ENCODE measurements at places on chromosomes 12 and 14. TPM values are rescaled to one million over a fixed set of nuclear protein-coding genes. Genes with fewer than 3 reads are reported as not detected.

- H3K36me3 ChIP-seq: no peaks in the 10 kb centered on the region
- H3K4me1 ChIP-seq: peaks cover 55% of the 10 kb centered on the region
- no peak overlapping the region for H3K4me3 ChIP-seq
- no peak for DNase-seq
- H3K27me3 ChIP-seq: no peaks in the 10 kb centered on the region
- H3K27ac ChIP-seq: peak overlapping the region; percentile 80
These were observed 483.9 kb downstream of the ZFP36L1 start for GRCh38 chr14:68308726-68309520.

Gene SIX1
- total RNA-seq: 0.50 TPM

- no peak overlapping the region for H3K4me3 ChIP-seq
- no peak for DNase-seq
- H3K36me3 ChIP-seq: no peaks in the 10 kb centered on the region
- no peaks in the 10 kb centered on the region for H3K4me1 ChIP-seq
- no peaks in the 10 kb centered on the region for H3K27me3 ChIP-seq
These were observed 88.4 kb downstream of the MYF5 start for GRCh38 chr12:80805106-80805505.

Gene SDR9C7
- not detected for total RNA-seq

DNA sequence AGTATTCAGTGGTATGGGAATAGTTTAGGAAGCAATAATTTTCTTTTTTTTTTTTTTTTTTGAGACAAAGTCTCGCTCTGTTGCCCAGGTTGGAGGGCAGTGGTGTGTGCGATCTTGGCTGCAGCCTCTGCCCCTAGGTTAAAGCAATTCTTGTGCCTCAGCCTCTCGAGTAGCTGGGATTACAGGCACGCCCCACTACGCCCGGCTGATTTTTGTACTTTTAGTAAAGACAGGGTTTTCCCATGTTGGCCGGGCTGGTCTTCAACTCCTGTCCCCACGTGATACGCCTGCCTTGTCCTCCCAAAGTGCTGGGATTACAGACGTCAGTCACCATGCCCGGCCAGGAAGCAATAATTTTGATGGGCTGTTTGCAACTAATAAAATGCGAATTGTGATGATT, 62.1 kb downstream of the ATG14 start:
- no peaks in the 10 kb centered on the region for H3K27me3 ChIP-seq
- peaks cover 26% of the 10 kb centered on the region for H3K36me3 ChIP-seq
- no peak overlapping the region for H3K27ac ChIP-seq
- DNase-seq: no peak
- peaks cover 7% of the 10 kb centered on the region for H3K4me1 ChIP-seq

Gene ERO1A
- total RNA-seq: 37.0 TPM

- H3K4me1 ChIP-seq: peaks cover 70% of the 10 kb centered on the region
- no peaks in the 10 kb centered on the region for H3K36me3 ChIP-seq
- H3K4me3 ChIP-seq: no peak overlapping the region
- H3K27me3 ChIP-seq: no peaks in the 10 kb centered on the region
These were observed 63.1 kb downstream of the ARL6IP4 start for GRCh38 chr12:123043536-123044001.

Gene SLC6A15
- total RNA-seq: 0.83 TPM

GRCh38 chr14:81303258-81303935, 82.6 kb upstream of the GTF2A1 start:
- no peak overlapping the region for H3K4me3 ChIP-seq
- no peaks in the 10 kb centered on the region for H3K4me1 ChIP-seq
- H3K27ac ChIP-seq: no peak overlapping the region
- DNase-seq: no peak
- no peaks in the 10 kb centered on the region for H3K36me3 ChIP-seq

GRCh38 chr14:99136047-99136400, 136.0 kb downstream of the BCL11B start:
- no peaks in the 10 kb centered on the region for H3K4me1 ChIP-seq
- no peak overlapping the region for H3K4me3 ChIP-seq

Gene VSIG10
- total RNA-seq: 71.7 TPM

DNA sequence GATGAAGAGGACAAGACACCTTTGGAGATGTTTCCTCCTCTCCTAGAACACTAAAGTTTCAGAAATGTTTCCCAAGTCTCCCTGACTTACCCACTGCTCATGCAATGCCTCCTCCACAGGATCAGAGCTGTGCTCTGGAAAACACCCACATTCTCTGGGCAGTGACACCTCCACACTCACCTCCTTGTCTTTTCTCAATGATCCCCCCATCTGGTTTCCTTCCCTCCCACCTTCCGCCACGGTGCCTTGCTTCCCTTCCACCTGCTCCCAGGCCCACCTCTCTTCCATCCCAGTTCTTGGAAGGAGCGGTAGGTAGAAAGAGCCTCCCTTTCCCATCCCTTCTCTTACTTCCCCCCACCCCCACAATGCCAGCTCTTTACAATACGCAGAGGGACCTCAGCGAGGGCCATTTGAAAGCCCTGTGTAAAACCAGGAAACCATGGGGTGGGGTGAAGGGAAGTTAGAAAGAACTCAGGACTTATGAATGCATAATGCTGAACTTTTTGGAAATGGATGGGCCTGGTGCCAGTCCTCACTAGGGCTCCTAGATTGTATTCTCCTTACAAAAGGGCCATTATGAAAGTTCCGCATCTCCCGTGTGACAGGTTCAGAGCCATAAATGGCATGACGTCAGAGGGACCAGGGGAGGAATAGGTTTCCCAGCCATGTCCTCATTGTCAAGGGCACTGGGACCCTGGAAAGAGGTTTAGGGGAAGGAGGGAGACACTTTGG, 12.8 kb downstream of the FBLN5 start:
- H3K36me3 ChIP-seq: peaks cover 22% of the 10 kb centered on the region
- DNase-seq: no peak
- peaks cover 6% of the 10 kb centered on the region for H3K4me1 ChIP-seq
- no peak overlapping the region for H3K27ac ChIP-seq
- H3K4me3 ChIP-seq: no peak overlapping the region

GRCh38 chr14:72243309-72244293, 311.4 kb downstream of the RGS6 start:
- H3K36me3 ChIP-seq: no peaks in the 10 kb centered on the region
- H3K27ac ChIP-seq: no peak overlapping the region
- no peaks in the 10 kb centered on the region for H3K27me3 ChIP-seq
- DNase-seq: peak; percentile 12
- no peak overlapping the region for H3K4me3 ChIP-seq

DNA sequence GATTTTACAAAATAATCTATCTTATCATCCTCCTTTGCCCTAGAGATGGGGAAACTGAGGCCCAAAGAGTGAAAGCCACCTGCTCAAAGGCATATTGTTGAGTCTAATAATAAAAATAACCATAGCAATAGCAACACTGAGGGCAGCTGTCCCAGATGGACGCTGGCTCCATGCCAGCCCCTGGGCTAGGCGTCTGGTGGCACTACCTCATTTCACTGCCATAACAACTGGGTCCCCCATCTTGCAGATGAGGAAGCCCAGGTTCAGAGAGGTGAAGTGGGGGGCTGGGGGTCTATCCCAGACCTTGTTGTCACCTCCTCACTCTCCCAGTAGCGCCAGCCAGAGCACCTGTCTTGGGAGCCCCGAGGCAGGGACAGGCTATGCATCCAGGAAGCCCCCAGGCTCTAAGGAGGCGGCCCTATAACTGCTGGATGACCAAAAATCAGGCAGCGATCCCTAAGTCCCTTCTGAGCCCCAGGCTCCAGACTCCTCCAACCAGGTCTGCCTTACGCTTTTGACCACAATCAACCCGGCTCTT, 12.8 kb downstream of the BDKRB2 start:
- H3K4me1 ChIP-seq: peaks cover 34% of the 10 kb centered on the region
- no peaks in the 10 kb centered on the region for H3K27me3 ChIP-seq
- H3K36me3 ChIP-seq: no peaks in the 10 kb centered on the region
- no peak for DNase-seq
- H3K4me3 ChIP-seq: no peak overlapping the region
- H3K27ac ChIP-seq: no peak overlapping the region

DNA sequence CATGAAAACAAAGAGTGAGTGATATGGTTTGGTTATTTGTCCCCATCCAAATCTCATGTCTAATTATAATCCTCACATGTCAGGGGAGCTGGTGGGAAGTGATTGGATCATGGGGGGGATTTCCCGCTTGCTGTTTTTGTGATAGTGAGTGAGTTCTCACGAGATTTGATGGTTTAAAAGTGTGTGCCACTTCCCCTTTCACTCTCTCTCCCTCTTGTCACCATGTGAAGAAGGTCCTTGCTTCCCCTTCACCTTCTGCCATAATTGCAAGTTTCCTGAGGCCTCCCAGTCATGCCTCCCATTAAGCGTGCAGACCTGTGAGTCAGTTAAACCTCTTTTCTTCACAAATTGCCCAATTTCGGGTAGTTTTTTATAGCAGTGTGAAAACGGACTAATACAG, 2.1 kb upstream of the ATXN7L3B start:
- H3K27ac ChIP-seq: no peak overlapping the region
- no peak overlapping the region for H3K4me3 ChIP-seq
- H3K36me3 ChIP-seq: no peaks in the 10 kb centered on the region
- no peak for DNase-seq

DNA sequence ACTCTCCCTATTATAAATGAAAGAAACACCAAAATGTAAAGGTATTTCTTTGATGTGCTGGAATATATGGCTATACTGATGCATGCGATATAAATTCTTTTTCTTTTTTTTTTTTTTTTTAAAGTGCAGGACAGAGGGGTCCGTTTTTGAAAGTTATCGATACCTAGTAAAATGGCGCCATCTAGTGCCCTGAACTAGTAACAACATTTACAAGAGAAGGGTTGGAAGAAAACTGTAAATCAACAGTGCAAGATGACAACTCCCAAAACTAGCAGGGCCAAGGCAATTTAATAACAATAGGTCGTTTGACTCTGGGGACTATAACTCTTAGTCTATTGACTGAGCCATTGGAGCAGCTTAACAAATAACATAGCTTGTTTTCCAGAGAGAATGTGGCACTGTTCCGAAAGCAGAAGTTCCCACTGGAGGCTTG, 137.7 kb downstream of the SPTSSA start:
- no peak overlapping the region for H3K4me3 ChIP-seq
- no peak overlapping the region for H3K27ac ChIP-seq
- DNase-seq: no peak
- peaks cover 27% of the 10 kb centered on the region for H3K4me1 ChIP-seq

Gene ADAM20
- total RNA-seq: 0.33 TPM

DNA sequence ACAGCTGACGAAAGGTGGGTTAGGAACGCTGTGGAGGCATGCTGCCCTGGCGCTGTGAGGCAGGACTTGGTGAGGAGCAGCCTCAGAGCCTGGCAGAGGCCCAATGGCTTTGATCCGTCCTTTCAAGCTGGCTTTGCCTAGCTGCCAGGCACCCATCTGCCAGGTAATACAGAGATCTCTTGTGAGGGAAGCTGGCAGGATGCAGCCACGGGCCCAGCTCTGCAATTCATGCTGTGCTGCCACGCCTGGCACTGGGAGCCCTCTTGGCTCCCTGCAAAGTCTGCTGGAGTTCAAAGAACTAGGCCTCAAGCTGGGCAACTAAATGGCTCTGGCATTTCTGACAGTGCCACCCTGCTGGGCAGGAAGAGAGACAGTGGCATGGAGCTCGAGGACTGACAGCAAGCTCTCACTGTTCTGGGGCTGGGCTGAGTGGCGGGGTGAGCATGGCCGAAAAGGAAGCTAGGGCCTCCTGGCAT, 18.7 kb downstream of the IQSEC3 start:
- no peaks in the 10 kb centered on the region for H3K27me3 ChIP-seq
- H3K4me3 ChIP-seq: no peak overlapping the region
- no peak overlapping the region for H3K27ac ChIP-seq

DNA sequence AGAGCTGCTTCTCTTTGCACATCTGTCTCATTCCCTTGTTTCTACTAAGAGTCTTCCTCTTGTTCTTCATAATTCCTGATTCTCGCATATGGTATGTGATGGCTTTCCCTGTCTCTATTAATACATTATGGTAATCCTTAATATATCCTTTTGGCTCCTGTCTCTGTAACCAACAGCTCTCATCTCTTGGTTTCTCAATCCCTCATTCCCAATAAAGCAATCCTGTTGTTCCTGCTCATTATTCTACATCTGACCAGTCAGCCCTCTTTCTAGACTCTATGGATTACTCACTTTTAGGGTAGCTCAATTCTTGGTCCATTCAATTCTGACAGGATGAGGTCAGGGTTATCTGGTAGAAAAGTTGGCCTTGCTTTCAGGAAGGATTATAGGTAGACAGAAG, 349.9 kb downstream of the LRIG3 start:
- no peak for DNase-seq
- peaks cover 8% of the 10 kb centered on the region for H3K4me1 ChIP-seq
- H3K27me3 ChIP-seq: no peaks in the 10 kb centered on the region

- H3K27me3 ChIP-seq: no peaks in the 10 kb centered on the region
- H3K27ac ChIP-seq: no peak overlapping the region
- DNase-seq: no peak
- H3K4me3 ChIP-seq: no peak overlapping the region
- no peaks in the 10 kb centered on the region for H3K4me1 ChIP-seq
These were observed 13.0 kb upstream of the NUP107 start for GRCh38 chr12:68673788-68674187.

DNA sequence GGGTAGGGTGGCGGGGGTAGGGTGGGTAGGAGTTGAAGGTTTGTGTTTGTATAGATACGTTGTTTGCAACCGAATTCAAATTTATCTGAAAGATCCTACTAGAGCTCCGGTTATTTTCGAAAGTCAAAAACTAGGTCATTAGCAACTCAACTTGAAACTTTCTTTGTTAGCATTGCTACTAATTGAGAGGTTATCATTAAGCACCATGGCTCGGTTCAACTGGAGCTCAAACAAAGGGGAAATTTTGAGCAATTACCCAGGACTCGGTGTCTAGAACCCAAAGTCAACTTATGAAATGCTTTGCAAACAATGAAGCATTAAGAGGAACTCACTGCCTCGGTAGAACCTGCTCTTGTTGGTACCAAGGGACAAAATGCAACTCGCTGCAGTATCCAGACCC, 207.7 kb downstream of the BCAT1 start:
- no peak overlapping the region for H3K27ac ChIP-seq
- H3K4me1 ChIP-seq: no peaks in the 10 kb centered on the region
- no peak overlapping the region for H3K4me3 ChIP-seq
- no peaks in the 10 kb centered on the region for H3K27me3 ChIP-seq

DNA sequence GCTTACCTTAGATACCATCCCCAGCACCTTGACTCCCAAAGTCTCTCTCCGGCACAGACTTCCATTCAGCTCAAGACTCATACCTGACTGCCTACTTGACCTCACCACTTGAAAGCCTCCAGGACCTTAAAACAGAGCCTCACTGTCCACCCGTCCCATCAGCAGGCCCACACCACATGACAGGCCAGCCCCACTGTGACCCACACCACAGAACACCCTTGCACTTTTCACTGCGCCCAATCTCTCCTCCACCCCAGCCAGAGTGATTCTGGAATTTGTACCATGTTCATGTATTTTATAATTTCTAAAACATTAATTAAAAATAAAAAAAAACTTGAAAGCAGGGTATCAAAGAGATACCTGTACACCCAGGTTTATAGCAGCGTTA, 28.0 kb upstream of the PLEKHG6 start:
- no peak overlapping the region for H3K27ac ChIP-seq
- H3K4me1 ChIP-seq: peaks cover 30% of the 10 kb centered on the region
- H3K36me3 ChIP-seq: no peaks in the 10 kb centered on the region
- no peak for DNase-seq

Data from esophagus muscularis mucosa (tissue), 4 donors.